ENCODE measurements at places on chromosomes 6 and 20.
A peak's percentile ranks its signal among the peaks of the same experiment; 100 is the strongest.

- no peak for DNase-seq
Observed at GRCh38 chr6:5423251-5423650, 161.9 kb downstream of the FARS2 start.

DNA sequence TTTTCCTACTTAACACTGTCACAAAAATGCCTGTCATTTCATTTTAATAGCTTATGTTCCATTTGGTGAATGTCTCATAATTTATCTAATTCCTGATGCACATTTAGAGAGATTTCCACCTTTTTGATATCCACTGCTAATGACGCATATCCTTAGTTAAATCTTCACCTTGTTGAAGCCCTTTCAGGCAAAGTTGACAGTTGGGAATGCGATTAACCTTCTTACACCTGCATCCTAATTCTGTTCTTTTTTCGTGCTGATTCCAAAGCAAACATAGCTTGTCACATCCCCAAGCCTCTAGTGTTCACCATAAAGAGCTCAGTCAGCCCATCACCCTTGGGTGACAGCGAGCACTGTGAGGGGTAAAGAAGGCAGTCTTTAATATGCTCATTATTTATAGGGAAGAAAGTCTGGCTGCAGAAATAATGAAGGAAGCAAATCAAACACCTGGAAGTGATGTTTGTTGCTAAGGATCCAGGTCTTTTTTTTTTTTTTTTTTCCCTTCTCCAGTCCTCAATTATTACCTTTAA is 205.6 kb downstream of the DTNBP1 start:
- no peak for DNase-seq

GRCh38 chr6:143700684-143701348 is 23.1 kb downstream of the PHACTR2 start:
- DNase-seq: peak; percentile 68

DNA sequence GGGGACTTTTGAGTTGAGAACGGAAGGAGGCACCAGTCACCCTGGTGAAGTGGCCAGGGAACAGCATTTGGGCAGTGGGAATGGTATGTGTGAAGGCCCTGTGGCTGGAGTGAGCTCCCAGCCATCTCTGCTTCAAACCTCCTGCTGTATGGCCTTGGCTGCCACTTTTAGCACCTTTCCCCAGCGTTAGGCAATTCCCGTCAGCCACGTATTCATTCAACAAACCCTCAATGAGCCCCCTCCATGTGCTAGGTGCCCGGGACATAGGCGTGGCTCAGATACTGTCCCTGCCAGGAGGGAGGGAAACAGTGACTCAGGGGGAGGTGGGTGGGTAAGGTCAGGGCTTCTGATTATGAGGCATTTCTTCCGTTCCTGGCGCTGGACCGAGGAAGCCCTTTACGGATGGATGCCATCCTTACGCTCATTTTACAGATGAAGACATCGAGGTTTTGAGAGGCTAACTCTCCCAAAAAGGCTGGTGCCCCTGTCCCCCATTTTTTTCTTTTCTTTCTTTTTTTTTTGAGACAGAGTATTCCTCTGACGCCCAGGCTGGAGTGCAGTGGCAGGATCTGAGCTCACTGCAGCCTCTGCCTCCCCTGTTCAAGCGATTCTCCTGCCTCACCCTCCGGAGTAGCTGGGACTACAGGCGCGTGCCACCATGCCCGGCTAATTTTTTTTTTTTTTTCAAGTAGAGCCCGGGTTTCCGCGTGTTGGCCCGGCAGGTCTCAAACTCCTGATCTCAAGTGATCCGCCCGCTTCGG is 37.5 kb downstream of the SRC start:
- no peak for DNase-seq

DNA sequence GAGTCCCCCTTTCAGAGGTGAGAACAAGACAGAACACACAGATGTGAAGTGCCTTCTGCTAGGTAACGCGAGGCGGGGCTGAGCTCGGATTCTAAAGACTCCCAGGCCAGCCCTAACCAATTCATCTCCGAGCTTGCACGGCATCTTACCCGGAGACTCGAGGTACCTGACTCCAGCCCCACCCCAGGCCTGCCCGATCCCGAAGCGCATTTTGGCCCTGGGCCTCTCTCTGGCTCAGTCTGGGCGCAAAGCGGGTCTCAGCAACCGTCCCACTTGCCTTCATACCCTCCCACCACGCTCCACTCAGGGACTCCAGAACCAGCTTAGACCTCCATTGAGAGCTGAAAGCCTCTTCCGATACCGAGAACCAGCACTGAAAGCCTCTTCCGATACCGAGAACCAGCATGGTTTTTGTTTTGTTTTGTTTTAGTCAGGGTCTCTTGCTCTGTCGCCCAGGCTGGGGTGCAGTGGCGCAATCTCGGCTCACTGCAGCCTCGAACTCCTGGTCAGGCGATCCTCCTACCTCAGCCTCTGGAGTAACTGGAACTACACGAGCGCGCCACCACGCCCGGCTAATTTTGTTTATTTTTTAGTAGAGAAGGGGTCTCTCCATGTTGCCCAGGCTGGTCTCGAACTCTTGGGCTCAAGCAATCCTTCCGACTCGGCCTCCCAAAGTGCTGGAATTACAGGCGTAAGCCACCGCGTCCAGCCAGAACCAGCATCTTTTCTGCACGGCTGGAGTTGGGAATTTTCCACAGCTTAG is 557 bp upstream of the DYNLRB1 start:
- DNase-seq: no peak

GRCh38 chr20:52965380-52965779 is 6.8 kb upstream of the TSHZ2 start:
- no peak for DNase-seq

GRCh38 chr20:43458422-43458924 is 777 bp downstream of the SRSF6 start:
- DNase-seq: no peak

GRCh38 chr6:115643762-115644161 is 416.9 kb downstream of the FRK start:
- peak; percentile 10 for DNase-seq

DNA sequence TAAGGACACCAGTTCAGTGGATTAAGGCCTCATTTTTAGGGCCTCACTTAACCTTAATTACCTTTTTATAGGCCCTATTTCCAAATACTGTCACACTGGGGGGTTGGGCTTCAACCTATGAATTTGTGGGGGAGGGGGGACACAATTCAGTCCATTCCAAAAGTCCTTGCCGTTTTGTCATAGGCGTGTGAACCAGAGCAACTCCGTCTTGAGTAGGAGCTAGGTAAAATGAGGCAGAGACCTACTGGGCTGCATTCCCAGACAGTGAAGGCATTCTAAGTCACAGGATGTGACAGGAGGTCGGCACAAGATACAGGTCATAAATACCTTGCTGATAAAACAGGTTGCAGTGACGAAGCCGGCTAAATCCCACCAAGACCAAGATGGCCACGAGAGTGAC is 113.5 kb upstream of the SNX9 start:
- DNase-seq: no peak

DNA sequence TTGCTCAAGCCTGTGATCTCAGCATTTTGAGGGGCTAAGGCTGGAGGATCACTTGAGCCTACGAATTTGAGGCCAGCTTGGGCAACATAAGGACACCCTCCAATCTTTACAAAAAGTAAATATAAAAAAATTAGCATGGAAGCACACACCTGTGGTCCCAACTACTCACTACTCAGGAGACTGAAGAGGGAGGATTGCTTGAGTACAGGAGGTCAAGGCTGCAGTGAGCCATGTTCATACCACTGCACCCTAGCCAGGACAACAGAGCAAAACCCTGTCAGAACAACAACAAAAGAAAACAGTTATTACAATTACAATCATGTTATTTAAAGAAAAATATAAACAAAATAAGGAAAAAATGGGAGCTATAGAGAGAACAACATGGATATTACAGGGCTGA is 82.5 kb upstream of the TNFAIP3 start:
- DNase-seq: no peak

- no peak for DNase-seq
Observed at GRCh38 chr20:1391640-1392442, 1.0 kb downstream of the FKBP1A start.

DNA sequence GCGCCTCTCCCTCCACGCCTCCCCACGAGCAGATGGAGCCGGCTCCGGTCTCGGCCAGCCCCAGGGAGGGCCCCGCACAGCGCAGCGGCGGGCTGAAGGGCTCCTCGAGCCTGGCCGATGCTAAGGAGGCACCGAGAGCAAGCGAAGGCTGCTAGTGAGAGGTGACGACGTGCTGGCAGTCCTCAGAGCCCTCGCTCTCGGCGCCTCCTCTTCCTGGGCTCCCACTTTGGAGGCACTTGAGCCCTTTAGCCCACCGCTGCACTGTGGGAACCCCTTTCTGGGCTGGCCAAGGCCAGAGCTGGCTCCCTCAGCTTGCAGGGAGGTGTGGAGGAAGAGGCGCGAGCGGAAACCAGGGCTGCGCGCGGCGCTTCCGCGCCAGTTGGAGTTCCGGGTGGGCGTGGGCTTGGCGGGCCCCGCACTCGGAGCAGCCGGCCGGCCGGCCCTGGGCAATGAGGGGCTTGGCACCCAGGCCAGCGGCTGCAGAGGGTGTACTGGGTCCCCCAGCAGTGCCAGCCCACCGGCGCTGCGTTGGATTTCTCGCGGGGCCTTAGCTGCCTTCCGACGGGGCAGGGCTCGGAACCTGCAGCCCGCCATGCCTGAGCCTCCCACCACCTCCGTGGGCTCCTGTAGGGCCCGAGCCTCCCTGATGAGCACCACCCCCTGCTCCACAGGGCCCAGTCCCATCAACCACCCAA is 2.5 kb upstream of the TMEM14C start:
- DNase-seq: no peak

DNA sequence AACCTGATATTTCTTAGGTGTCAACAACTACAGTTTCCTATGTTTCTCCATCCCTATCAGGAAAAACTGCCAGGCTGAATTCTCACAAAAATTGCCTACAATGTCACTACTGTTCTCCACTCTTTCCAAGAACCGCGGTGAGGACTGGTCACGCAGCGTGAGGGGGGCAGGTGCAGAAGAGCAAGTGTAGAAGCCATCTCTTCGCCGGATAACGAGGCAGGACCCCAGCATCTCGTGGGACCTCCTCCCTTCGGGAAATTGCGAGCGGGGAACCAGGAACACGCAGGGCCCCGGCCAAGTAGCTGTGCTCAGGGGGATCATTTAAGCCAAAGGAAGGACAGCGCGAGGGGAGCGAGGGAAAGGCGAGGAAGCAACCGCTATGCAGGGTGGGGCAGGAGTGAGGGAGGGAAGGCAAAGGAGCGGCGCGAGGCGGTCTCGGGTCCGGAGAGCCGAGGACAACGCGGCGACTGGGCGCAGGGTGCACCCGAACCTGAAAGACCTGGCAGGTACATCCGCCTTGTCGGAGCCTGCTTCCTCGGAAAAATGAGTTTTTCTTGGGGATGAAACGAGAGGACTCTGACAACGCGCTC is 559 bp downstream of the APMAP start:
- no peak for DNase-seq

GRCh38 chr6:108132863-108133262 is 33.0 kb upstream of the NR2E1 start:
- no peak for DNase-seq

DNA sequence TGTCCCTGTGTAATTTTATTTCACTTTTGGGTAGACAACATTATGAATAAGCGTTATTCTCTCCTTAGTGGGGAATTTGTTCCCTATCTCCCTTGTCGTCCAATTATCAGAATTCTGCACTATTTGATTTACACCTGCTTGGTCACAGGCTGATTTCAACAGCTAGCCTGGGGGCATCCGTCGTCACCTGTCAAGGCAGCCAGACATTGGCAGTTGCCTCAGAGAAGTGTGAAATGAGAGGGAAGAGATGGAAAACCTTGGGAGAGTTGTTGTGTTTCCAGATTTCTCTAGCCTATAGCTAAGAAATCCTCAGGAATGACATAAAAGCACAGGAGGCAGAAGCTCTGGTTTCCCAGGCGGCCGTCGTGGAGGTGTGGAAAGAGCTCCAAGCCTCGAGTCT is 891 bp upstream of the GHRH start:
- no peak for DNase-seq

GRCh38 chr6:126307849-126308248 is 32.1 kb upstream of the CENPW start:
- DNase-seq: peak; percentile 23

DNA sequence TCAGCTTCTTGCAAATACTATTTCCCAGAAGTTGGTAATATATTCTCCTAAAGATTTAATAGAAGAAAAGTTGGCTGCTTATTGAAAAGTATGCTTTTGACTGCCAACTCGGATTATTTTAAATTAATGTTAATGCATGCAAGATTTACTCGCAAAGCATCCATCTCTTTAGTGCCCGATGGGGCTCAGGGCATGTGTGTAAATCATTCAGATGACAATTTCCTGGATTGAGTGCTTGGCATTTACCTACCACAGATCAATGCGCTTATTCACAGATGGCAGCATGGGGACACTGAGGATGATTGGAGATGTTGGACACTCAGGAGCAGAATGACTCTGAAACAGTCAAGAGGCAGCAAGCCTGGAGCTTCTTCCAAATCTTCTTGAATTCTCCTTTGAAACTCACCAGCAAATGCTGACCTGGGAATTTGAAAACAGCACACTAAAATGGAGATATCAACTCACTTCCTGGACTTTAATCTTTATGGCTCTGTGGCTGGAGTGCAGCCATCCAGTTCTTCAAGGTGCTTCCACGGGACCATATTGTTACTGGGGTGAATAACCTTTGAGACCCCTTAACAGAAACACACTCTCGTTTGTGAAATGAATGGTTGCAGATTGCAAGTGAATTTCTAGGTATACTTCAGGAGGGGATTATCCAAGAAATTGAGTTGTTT is 34.1 kb upstream of the TIAM2 start:
- DNase-seq: no peak

- DNase-seq: no peak
Observed at GRCh38 chr6:82410151-82410648, 46.6 kb downstream of the TPBG start.

Measured in AG04450 (cell line).